ENCODE measurements at places on chromosomes 2 and 18. TPM values are rescaled to one million over a fixed set of nuclear protein-coding genes. Genes with fewer than 3 reads are reported as not detected.

DNA sequence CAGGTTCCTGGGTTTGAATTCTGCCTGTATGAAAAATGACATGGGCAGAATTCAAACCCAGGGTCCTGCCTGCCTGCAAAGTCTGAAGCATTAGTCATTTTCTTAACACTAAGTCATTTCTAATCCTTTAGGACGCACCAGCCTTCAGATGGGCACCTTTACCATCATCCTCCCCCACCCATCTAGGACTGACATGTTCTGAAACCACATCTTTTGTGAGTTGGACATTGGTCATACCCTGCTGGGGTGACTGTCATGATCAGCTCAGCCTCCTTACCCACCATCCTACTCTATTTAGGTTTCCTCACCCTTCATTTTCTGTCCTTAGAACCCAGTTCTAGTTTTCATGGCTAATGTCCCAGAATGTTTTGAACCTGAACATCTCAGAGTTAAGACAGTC is 104.9 kb downstream of the TRIB2 start:
- no peak for DNase-seq

GRCh38 chr2:217436386-217436785 is 566.4 kb downstream of the TNS1 start:
- DNase-seq, result no peak

DNA sequence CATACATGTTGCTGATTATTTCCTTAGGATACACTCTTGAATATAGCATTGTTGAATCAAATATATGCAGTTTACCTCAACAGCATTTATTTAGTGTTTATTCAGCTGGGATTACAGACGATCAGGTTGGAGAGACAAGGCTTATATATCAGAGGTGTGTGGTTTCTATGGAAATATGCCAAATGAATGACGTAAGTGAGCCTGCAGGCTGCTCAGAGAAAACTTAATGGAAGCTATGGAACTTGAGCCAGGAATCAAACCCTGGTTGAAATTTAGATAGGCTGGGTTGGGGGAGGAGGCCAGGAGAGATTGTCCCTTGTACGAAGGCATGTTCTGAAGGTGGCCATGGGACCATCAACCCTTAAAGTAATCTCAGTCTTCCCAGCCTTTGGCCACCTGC is 79.5 kb downstream of the INPP4A start:
- DNase-seq, result no peak

DNA sequence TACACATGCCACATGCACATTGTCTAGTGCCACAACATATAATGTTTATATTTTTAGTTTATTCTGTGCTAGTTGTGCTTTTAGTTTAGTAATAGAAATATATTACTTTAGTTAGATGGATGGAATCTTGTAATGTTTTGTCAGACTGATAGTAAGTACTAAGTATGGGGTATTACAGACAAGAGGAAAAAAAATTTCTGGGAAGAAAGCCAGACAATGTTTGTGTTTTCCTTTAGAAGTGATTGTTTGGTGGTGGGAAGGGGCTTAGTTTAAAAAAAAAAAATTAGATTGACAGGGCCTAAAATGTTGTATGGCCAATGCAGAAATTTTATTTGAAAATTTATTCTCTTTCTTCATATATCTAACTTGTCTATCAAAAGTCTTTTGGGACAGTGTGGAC is 37.8 kb downstream of the ACVR2A start:
- DNase-seq, result no peak

DNA sequence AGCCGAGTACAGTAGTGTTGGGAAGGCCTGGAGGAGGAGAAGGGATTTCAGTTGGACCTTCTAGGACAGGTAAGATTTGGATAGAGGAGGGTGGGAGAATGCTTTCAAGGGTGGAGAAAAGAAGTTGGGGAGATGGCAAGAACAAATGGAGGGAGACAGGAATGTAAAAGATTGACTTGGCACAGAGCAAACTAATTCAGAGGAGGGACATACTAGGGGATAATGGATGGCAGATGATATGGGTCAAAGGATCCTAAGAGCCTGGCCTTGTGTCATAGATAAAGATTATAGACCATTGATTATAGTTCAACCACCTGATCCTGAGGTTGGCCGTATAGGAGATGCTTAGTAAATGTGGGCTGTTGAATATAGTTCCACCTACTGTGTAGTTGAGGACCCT is 12.4 kb downstream of the WDR43 start:
- DNase-seq, result no peak

DNA sequence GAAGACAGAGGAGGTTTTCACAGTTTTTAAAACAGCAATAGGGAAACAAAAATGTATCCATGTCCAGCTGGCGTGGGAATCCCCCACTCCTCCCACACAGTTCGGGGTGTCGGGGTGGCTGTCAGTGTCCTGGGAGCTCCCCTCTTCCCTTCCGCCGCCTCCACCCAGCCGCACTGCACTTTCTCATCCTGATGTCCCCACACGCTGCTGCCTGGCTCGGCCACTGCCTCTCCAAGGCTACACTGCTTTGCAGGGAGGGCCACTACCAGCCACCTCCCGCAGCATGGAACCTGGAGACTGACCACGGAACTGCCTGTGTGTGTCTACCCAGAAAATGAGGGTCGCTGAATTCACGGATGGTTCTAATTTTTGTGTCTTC is 138.7 kb upstream of the CTDP1 start:
- no peak for DNase-seq

- DNase-seq, result no peak
Measured at GRCh38 chr2:227416701-227417100, 29.0 kb upstream of the SCYGR1 start.

DNA sequence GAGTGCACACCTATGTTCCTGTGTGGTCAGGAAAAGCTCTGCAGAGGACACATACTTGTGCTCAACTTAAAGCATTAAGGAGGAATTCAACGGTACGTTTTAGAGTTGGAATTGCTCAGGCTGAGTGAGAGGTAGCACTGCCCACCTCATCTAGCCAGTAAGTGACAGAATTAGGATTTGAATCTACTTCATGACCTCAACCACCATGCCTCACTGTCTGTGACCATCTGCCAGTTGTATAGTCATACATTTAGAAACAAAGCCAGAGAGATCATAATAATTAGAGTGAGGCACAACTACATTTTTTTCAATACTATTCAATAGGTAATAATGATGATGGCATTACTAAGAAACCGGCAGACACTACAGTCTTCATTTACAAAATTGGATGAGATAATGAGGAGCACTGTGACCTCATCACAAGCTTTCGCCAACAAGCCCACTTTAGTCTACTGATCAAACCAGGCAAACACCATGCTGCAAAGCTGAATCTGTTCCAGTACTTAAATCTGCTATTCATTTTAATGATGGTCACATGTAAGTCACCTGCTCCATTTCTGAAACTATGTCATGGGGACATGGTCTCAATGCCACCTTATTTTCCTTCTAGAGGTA is 1018.4 kb downstream of the TMEM182 start:
- no peak for DNase-seq

DNA sequence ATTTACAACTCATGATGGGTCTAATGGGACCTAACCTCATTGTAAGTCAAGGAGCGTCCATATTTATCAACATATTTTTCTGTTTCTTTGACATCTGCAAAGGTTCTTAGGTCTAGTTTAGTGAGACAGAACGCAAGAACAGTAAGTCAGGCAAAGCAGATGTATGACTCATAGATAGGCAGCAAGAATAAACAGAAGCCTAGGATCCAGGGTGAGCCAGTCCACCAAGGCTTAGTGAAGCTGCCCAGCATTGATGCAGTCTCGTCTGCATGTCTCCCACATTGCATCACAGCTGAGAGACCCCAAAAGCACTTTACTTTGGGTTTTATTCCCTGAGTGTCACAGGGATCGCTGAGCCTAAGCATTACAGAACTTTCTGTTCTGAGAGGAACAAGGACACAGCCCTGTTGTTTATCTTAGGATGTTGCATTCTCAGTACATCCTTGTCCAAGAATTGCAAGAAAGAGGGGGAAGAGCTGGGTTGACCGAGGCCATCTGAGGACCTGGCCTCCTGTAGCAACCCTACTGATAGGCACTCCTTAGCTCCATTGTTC is 29.6 kb upstream of the TMEM177 start:
- no peak for DNase-seq

DNA sequence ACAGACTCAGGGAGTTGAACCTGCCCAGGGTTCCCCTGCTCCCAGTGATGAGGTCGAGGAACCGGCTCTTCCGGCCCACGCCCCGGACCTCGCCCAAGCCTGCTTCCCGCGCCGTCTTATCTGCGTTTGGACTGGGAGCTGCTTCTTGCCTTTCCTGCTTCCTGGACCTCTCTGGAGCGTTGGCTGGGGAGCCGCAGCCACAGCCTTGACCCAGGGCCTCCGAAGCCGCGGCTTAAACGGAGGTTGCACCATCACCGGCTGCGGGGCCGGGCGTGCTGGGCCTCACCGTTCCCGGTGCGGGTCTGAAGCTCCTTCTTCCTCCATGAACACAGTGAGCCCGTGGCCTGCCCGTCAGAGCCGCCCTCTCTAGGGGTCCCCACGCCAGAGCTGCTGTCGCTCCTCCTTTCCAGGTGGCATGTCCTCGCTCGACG is 13.3 kb downstream of the NTSR2 start:
- no peak for DNase-seq

The MAT2A gene
- total RNA-seq, result 444 TPM

The MBP gene
- 34.9 TPM for total RNA-seq

The DHRS9 gene
- 0.15 TPM for total RNA-seq

The THUMPD2 gene
- 15.8 TPM for total RNA-seq

The FAM237A gene
- total RNA-seq, result not detected

The TRIM43 gene
- not detected for total RNA-seq

The CCT7 gene
- total RNA-seq, result 637 TPM

The GTF2A1L gene
- 0.22 TPM for total RNA-seq

The DUSP11 gene
- 22.9 TPM for total RNA-seq

The ASPRV1 gene
- total RNA-seq, result 1.1 TPM

Measured in HCT116 (cell line).